ENCODE measurements at places on chromosomes 4 and X.
A peak's percentile ranks its signal among the peaks of the same experiment; 100 is the strongest.

GRCh38 chr4:184851200-184851541 lies 25.4 kb upstream of the ACSL1 start:
- no peak for DNase-seq

- no peak for DNase-seq
These were observed 1.9 kb upstream of the NKAP start for GRCh38 chrX:119945481-119945880.

GRCh38 chr4:168759959-168760527 lies 250.0 kb downstream of the CBR4 start:
- no peak for DNase-seq

GRCh38 chr4:177579649-177580048 lies 137.4 kb upstream of the AGA start:
- no peak for DNase-seq

DNA sequence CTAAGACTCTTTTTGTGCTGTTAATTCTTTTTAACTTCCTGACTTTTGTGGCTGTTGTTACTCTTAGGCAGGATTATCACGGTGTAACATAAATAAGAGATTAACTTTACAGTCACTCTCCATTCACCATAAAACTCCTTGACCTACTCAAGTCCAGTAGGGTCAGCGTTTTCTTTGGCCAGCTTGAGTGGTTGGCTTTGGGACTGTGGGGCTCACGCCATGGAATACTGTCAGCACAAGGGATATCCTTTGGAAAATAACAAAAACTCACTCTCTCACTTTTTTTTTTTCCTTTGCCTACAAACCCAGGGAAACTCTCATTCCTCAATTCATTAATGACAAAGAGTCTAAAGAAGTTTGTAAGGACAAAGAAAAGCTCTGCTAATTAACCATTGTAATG lies 89.4 kb upstream of the TLL1 start:
- no peak for DNase-seq

DNA sequence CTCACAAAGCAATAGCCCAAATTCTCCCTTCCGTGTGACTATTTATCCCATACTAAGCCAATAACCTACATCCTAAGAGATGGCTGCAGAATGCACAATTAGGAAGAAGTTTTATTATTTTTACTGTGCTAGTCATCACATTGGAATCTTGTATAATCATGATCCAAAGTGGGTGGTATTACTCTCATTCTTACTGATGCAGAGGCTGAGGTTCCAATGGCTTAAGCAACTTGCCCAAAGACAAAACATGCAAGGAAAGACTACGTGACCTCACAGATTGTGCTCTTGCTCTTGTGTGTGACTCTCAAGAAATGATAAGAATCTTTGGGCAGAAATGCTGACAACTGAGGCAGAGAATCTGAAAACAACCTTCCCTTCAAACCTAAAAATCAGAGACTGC lies 212.2 kb downstream of the LDB2 start:
- DNase-seq, result no peak

DNA sequence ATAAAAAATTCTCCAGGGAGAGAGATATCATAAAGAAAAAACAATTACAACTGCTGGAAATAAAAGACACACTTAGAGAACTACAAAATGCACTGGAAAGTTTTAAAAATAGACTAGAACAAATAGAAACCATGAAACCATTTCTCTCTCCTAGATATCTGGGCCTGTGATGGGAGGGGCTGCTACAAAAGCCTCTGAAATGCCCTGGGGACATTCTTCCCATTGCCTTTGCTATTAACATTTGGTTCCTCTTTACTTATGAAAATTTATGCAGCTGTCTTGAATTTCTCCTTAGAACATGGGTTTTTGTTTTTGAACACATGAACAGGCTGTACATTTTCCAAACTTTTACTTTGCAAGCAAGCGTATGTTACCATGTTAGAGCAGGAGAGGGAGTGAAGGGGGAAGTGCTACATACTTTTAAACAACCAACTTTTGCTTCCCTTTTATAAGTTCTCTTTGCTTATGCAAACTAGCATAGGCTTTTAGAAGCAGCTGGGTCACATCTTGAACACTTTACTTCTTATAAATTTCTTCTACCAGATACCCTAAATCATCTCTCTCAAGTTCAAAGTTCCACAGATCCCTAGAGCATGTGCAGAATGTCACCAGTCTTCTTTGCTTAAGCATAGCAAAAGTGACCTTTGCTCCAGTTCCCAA lies 47.9 kb upstream of the PACRGL start:
- no peak for DNase-seq

- no peak for DNase-seq
These were observed 79.6 kb upstream of the RBPJ start for GRCh38 chr4:26241179-26241578.

GRCh38 chrX:6227453-6227835 lies 1.2 kb downstream of the NLGN4X start:
- DNase-seq, result no peak

DNA sequence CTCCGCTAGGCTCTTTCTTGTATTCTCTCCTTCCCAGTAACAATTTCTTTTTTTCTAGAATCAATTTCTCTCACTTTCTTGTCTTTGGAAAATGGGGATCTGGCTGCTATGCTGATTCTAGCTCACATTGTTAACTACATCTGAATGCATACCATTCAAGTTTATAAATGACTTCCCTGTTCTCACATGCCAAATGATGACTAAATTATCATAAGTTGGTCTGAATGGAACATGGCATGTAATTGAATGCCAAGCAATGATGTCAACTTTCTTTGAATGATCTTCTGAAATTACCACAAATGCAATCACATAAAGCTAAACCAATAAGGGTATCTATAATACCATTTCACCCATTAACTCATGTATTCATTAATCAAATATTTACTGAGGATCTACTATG lies 2.7 kb upstream of the ITM2A start:
- DNase-seq, result no peak

GRCh38 chr4:152014280-152014679 lies 253.5 kb upstream of the GATB start:
- DNase-seq, result peak; percentile 42

GRCh38 chrX:85375333-85375738 lies 4.1 kb downstream of the POF1B start:
- DNase-seq, result no peak

DNA sequence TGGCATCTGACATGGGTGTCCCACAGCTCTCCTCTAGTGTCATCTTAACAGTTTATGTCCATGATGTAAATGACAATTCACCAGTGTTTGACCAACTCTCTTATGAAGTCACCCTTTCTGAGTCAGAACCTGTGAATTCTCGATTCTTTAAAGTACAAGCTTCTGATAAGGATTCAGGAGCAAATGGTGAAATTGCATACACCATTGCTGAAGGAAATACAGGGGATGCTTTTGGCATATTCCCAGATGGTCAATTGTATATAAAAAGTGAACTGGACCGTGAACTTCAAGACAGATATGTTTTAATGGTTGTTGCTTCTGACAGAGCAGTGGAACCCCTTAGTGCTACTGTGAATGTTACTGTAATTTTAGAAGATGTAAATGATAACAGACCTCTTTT lies 4.6 kb downstream of the FAT4 start:
- DNase-seq, result no peak

DNA sequence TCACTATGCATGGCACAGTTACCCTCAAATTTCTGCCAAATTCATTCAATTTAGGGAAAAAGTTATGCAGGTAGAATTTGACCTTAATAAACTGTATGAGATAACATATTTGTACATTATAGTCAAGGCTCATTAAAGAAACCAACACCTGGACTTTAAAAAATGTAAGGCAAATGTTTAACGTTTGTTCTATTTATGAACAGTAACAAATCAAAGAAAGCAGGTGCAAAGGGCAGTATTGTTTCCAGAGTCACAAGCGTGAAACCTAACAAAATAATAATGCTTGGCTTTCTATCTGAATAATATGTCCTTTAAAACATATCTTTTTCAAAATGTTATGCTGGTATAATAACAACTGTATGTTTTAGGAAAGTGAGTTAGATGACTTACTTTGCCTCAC lies 41.2 kb downstream of the LIN54 start:
- no peak for DNase-seq

Measured in stimulated activated CD8-positive, alpha-beta memory T cell treated with anti-CD3 and anti-CD28 coated beads, Interleukin-4, amount 100 ng/mL, for 48 hours (primary cell).